ENCODE measurements at places on chromosomes 4 and X.

- DNase-seq, result no peak
Measured at GRCh38 chrX:132776486-132777210, 181.8 kb downstream of the HS6ST2 start.

GRCh38 chr4:105560421-105560848 is 8.0 kb downstream of the ARHGEF38 start:
- DNase-seq, result no peak

DNA sequence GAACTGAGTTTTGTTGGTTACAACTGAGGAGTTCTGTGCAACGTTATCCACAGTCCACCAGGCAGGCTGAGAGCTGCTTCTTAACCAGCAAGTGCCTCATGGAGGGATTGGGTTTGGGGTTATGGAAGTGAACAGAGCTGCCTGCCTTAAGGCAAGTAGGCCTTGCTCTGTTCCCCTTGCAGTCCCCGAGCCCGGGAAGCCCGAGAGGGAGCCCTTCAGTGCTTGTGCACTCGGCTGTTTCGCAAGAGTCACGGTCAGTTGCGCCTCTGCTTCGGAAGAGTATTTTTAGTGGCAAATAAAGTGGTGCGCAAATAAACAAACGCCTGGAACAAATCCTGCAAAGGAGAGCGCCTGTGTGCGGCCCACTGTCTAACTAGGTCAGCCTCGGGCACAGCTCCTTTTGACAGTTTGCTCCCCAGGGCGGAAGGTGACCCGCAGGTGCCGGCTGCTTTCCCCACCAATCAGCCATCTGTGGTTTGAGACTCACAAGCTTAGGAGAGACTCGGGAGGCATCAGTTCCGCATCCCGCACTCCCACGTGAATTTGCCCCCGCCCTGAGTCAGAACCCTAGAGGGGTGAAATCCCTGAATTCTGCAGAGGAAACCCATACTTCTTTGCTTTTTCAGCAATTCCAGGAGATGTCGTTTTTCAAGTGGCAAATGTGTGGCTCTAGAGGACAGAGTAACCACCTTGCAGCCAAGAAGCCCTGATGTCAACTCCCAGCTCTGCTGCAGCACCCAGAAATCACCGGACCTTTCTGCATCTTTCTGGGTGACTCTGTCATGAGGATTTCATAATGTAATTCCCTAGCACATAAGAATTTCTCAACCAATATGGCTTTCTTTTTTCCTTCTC is 56.8 kb downstream of the LGI2 start:
- DNase-seq, result no peak

DNA sequence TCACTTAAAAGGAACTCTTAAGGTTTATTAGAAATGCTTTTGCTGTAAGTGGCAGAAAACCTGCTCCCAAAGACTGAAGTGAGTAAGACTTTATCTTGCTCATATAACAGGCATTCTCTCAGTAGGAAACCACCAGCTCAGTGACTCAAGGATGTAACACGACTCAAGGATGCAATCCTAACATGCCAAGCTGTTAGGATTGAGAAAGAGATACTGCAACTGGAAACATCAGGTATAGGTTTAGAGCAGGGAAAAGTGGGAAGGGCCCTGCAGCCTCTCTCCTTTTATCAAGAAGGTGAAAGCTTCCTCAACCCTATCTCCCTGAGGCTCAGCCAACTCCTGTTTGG is 11.9 kb upstream of the SLC9A7 start:
- DNase-seq, result no peak

DNA sequence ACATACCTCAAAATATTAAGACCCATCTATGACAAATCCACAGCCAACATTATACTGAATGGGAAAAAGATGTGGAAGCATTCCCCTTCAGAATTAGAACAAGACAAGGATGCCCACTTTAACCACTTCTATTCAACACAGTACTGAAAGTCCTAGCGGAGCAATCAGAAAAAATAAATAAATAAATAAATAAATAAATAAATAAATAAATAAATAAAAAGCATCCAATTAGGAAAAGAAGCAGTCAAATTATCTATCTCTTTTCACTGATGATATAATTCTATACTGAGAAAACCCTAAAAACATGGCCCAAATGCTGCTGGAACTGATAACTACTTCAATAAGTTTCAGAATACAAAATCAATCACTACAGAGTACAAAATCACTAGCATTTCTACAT is 67.5 kb downstream of the PRR32 start:
- DNase-seq, result no peak

DNA sequence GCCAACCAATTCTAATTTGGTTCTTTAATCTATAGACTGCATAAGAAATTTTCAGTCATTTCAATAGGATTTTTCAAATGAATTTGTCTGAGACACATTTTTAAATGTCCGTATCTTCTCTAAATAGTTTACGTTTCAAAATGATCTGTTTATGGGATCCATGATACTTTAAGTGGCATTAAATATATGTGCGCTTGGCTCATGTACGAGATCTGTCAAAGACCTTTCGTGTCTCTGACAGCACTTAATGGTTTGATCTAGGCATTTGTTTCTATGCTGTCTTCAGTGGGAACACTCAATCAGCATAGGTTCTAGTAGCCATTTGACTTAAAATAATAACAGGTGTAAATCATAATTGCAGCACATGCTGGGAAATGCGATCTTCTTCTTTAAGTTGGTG is 731.0 kb downstream of the CENPC start:
- no peak for DNase-seq

DNA sequence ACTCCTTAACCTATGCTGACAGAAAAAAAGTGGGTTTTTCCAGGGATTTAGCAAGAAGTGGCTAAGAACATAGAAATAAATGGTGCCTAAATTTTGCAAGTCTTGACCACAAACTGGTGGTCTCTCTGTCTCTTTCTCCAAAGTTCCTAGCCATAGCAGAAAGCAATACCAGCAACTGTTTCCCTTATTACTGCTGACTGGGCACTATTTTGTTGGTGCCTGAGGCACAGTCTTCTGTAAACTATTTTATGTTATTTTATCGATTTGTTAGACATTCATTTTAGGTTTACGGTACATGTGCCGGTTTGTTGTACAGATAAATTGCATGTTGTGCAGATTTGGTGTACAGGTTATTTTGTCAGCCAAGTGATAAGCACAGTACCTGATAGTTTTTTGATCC is 234.6 kb upstream of the TECRL start:
- no peak for DNase-seq

GRCh38 chr4:6324461-6324998 is 54.9 kb downstream of the WFS1 start:
- DNase-seq, result no peak

DNA sequence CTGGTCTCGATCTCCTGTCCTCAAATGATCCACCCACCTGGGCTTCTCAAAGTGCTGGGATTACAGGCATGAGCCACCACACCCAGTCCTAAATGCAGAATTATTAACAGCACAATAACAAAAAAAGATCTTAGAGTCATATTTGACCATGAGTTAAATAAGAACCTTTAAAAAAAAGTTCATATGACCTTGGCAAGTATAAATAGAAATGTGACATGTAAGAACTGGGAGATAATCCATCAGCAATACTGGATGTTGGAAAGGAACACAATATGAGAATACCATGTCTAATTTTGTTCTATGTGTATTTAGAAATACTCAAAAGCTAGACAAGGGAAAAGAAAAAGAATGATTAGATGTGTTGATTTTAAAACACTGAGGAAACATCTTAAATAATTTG is 231.6 kb downstream of the RAPGEF2 start:
- DNase-seq, result no peak

- no peak for DNase-seq
Measured at GRCh38 chr4:44056721-44057151, 391.9 kb downstream of the KCTD8 start.

DNA sequence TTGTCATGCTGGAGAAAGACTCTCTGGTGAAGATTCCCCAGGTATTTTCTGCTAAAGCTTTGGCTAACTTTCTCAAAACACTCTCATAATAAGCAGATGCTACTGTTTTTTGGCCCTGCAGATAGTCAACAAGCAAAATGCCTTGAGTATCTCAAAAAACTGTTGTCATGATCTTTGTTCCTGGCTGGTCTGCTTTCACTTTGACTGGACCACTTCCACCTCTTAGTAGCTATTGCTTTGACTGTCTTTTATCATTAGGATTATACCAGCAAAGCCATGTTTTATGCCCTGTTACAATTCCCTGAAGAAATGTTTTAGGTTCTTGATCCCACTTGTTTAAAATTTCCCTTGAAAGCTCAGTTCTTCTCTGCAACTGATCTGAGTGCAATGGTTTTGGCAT is 231.5 kb downstream of the SLC7A11 start:
- no peak for DNase-seq

DNA sequence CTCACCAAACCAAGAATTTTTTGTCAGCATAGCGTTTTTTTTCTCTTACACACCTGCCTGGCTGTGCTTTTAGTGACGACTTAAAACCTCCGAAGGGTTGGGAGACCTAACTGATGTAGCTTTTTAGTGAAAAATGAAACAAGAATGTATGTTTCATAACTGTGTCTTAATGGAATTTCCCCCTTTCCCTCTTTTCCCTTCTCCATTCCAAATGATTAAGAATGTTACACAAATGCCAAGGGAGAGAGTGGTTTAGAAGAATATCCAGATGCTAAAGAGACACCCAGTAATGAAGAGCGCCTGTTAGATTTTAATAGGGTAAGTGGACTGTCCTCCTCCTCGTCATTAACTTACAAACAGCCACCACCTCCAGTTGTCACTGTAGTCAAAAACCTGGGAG is 33.2 kb upstream of the TBC1D14 start:
- no peak for DNase-seq

- peak; percentile 47 for DNase-seq
Measured at GRCh38 chr4:26860922-26861433, 337 bp downstream of the STIM2 start.

DNA sequence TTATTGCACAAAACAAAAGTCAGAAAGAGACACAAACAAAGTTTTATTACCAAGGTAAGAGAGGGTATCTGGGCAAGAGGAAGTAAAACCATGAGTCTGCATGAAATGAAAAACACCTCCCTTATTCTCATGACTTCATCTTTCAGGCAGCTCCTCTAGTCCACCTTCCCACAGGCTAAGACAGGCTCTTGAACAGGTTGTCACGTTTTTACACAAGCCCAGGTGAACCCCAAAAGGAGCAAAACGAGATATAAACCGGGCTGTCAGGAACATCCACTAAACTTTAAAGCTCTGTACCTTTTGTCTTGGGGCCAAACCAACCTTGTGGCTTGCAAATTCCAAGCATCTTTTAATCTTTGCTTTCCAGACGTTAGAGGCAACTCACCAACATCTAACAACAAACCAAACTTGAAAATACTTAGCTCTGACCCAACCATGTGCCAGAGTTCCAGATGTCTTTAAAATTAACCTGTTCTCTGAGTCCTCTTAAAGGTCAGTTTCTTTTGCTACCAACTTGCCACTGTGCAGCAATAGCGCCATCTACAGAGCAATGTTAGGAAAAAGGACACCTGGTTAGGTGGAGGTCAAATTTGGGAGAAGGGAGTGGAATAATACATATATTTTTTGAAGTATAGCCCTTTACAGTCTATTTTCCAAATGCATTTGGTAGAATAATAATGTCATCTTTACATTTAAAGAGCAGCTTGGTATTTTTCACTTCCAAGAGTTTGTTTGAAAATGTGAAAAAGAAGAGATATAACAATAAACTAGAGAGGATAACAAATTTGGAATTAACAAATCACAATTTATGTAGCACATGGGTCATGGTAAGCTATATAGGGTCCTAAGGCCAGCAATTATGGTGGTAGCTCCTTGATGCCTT is 73.1 kb downstream of the QRFPR start:
- no peak for DNase-seq

DNA sequence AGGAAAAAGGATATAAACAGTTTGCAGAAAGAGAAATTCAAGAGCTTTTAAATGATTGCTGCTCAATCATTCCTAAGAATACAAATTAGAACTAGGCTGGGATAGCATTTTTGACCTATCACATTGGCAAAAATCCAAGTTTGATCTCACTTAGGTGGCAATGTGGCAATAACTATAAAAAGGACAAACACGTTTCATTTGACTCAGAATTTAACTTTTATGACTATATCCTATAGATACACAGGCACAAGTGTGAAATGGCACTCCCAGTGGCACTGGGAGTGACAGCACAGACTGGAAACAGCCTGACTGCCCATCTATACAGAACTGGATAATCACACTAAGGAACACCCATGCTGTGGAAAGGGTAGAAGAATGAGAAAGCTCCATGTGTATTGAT is 11.1 kb downstream of the CENPU start:
- DNase-seq, result no peak

GRCh38 chrX:56802428-56802827 is 73.4 kb downstream of the NBDY start:
- no peak for DNase-seq

DNA sequence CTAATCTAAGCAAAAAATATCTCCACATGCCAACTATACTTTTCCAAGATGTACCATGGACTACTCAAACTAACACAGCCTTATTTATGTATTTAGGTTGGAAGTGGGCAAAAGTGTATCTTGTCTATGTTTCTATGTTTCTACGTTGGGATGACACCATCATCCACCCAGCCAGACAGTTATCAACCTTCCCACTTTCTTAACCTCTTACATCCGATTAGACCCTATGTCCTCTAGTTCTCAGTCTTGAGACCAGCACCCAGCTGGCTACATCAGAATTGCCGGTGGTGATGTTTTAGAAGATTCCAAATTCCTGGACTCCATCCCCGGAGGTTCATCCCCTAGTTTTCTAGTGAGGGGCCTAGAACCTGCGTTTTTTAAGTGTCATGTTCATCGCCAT is 1.0 kb upstream of the AASDH start:
- no peak for DNase-seq

DNA sequence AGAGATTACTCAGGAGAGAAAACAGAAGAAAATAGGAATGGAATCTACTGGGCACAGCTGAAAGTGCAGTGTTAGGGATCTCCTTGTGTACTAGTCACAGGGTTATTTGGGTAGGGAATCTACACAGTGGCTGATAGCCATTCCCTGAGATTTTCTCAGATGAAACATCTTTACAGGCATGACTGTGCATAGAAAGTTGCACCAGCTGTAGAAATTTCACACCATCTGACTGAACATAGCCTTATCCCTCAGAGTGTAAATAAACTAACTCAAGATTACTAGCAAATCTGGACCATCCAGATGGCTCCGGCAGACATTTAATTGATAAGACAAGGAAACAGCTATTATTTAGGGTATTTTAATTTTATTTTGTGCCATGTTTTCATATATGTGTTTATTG is 2053.5 kb upstream of the TENM3 start:
- no peak for DNase-seq

GRCh38 chr4:106083065-106083464 is 187.8 kb downstream of the NPNT start:
- DNase-seq, result no peak

- DNase-seq, result no peak
Measured at GRCh38 chr4:42708625-42709024, 51.7 kb upstream of the ATP8A1 start.

- DNase-seq, result no peak
Measured at GRCh38 chr4:143230683-143231082, 46.0 kb downstream of the USP38 start.

GRCh38 chr4:108417923-108418322 is 202.5 kb upstream of the RPL34 start:
- no peak for DNase-seq

GRCh38 chrX:13376857-13377549 is 57.1 kb upstream of the ATXN3L start:
- DNase-seq, result no peak

Measured in stimulated activated CD8-positive, alpha-beta memory T cell treated with anti-CD3 and anti-CD28 coated beads, Interleukin-7, amount 100 ng/mL, for 4 hours (primary cell).